ENCODE measurements at places on chromosomes 5 and 9. TPM values are rescaled to one million over a fixed set of nuclear protein-coding genes. Genes with fewer than 3 reads are reported as not detected.

GRCh38 chr5:124524552-124525232 lies 221.7 kb downstream of the ZNF608 start:
- H3K27ac ChIP-seq = no peak overlapping the region
- no peak for DNase-seq
- H3K27me3 ChIP-seq = no peaks in the 10 kb centered on the region
- H3K4me3 ChIP-seq = no peak overlapping the region
- no peaks in the 10 kb centered on the region for H3K36me3 ChIP-seq

DNA sequence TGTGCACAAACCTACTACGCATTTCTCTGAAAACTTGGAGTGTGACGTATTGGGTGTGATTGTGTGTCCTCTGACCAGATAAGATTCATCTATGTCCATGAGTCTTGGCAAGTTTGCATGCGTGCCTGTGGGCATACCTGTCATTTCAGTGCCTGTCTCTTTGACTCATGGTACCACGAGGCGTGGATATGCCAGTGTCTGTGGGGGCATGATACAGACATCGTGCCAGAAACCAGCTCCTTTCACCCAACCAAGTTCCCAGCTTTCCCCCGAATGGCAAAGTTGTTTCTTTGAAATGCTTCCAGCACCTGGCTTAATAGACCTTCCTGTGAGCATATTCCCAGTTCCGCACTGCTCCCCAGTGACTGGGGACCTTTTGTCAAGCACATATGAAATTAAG lies 241.9 kb upstream of the MVB12B start:
- H3K27me3 ChIP-seq = peaks cover 20% of the 10 kb centered on the region
- H3K4me1 ChIP-seq = peaks cover 5% of the 10 kb centered on the region

- H3K27me3 ChIP-seq = no peaks in the 10 kb centered on the region
- DNase-seq = no peak
- H3K36me3 ChIP-seq = peaks cover 21% of the 10 kb centered on the region
- no peak overlapping the region for H3K27ac ChIP-seq
Observed at GRCh38 chr9:137742698-137743097, 123.9 kb downstream of the EHMT1 start.

DNA sequence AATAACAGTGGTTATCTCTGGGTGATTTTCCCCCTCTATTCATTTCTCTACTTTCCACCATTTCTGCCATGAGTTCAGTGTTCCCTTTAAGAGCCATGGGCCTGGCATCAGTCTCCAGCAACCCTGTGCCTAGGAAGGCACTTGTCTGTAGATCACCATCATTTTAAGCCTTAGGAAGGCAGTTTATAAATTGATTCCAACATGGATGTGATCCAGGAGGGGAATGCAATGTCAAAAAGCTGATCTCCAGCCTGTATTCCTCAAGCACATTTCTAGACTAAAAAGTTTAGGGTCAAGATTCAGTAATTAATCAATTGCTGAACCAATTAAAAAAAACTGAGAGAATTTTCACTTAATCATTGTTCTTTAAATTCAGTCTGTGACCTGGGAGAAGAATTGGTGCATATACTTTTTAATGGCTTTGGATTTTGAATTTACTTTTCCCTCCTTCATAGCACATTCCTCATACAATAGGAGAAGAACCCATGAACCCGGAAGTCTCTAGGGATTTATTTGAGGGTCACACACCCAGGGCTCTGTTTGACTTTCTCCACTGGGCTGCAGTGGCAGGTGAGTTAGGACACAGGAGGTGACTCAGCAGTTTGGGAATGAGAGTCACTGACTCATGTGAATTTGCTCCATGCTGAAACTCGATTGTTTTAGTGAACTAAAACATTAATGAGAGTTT lies 6.1 kb upstream of the ERMP1 start:
- H3K36me3 ChIP-seq = no peaks in the 10 kb centered on the region
- H3K27me3 ChIP-seq = no peaks in the 10 kb centered on the region
- no peak for DNase-seq
- no peak overlapping the region for H3K4me3 ChIP-seq

- no peak overlapping the region for H3K27ac ChIP-seq
- H3K4me1 ChIP-seq = peaks cover 17% of the 10 kb centered on the region
- no peak for DNase-seq
- no peaks in the 10 kb centered on the region for H3K36me3 ChIP-seq
Observed at GRCh38 chr5:74310386-74310785, 330.1 kb downstream of the ENC1 start.

DNA sequence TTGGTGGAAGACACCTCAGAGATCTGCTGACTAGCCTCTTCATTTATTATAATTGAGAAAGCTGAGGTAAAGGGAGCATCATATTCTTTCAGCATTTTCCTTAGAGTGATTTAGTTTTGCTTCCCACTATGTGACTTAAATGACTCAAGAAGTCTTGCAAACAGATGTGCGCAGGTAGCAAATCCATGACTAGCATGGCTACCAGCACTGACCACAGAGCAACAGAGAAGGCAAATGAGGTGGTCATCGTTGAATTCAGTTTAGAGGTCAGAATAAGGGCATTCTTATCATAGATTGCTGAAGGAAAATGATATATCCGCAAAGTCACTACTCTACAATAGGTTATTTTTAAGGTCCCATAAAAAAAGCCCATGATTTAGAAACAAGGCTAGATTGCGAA lies 162.2 kb downstream of the PIK3R1 start:
- H3K4me1 ChIP-seq = peaks cover 17% of the 10 kb centered on the region
- H3K36me3 ChIP-seq = no peaks in the 10 kb centered on the region
- DNase-seq = no peak
- H3K27ac ChIP-seq = no peak overlapping the region

DNA sequence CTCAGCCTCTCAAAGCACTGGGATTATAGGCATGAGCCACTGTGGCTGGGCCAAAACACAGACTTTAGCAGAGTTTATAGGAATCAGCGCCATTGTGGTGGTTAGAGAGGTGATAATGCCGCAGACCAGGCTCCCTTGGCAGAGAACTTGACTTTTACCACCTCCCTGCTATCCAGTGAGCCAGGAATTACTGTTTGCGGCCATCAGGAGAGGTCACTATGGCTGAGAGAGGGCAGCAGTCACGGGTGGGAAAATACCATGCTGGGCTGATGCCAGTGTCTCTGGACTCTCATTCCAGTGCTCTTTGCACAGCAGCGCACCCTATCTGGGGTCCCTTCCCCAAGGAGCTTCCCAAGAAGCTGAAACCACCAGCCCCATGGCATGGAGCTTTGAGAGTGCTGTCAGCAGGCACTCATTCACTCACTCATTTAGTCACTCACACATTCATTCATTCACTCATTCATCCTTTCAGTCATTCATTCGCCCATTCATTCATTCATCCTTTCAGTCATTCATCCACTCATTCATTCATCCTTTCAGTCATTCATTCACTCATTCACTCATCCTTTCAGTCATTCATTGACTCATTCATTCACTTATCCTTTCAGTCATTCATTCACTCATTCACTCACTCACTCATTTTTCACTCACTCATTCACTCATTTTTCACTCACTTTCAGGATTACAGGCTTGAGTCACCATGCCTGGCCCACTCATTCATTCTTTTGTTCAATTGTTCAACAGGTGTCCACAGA lies 27.3 kb upstream of the RNU6ATAC start:
- H3K4me3 ChIP-seq = no peak overlapping the region
- H3K27me3 ChIP-seq = peaks cover 29% of the 10 kb centered on the region
- H3K4me1 ChIP-seq = no peaks in the 10 kb centered on the region
- no peak for DNase-seq
- no peaks in the 10 kb centered on the region for H3K36me3 ChIP-seq
- H3K27ac ChIP-seq = no peak overlapping the region

DNA sequence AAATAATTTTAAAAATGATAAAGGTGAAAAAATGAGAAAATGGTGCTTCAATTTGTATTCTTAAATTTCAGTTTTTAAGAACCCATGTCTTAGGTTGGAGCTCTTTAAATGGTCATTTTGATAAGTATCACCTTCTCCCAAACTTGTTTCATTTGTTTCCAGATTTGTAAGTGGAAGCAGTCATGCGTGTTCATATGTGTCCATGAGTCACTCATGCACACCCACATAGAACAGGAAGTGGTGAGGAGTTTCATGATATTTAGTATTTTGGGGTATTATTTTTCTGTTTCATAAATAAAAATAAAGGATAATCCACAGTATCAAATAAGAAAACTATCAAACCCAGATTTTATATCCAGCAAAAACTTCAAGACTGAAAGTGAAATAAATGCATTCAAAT lies 570.4 kb upstream of the ST8SIA4 start:
- H3K4me3 ChIP-seq = no peak overlapping the region
- H3K4me1 ChIP-seq = no peaks in the 10 kb centered on the region
- no peak overlapping the region for H3K27ac ChIP-seq

- no peaks in the 10 kb centered on the region for H3K4me1 ChIP-seq
- H3K27ac ChIP-seq = no peak overlapping the region
- no peak overlapping the region for H3K4me3 ChIP-seq
- H3K36me3 ChIP-seq = no peaks in the 10 kb centered on the region
Observed at GRCh38 chr5:179245031-179245430, 100.2 kb downstream of the ADAMTS2 start.

DNA sequence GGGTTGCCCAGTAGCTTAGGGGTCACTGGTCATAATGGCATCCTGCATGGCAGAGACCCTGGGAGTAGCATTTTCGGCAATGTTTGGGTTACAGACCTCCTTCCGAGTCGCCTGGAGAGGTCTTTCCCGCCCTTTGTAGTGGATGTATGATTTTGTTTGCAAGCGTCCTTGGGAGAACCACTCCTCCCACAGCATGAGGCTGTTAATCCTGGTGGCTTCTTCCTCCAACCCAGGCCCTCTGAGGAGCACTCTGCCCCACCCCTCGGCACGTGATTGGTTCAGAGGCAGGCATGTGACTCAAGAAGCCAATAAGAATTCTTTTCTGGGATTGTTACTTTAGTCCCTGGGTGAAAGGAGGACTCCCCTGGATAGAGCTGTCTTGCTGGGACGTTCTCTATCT lies 30.2 kb upstream of the GRHPR start:
- no peak for DNase-seq
- no peaks in the 10 kb centered on the region for H3K27me3 ChIP-seq
- no peaks in the 10 kb centered on the region for H3K4me1 ChIP-seq
- no peak overlapping the region for H3K4me3 ChIP-seq
- no peaks in the 10 kb centered on the region for H3K36me3 ChIP-seq
- no peak overlapping the region for H3K27ac ChIP-seq

DNA sequence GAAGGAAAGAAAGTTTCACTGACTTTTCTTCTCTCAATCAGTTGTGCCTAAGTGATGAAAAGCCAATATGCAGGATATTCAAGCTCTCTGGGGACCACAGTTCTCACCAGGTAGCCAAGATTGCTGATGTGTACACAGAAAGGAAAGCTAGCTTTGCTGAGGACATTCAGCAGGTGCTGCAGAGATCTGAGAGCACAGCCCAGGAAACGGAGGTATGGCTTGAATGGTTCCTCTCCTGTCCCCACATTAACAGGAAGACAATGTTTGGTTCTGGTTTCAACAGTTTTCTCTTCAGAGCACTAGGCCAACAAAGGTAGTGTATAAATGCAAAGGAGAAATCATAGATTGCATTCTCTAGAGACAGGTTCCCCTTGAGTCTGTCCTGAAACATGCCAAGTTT lies 69.6 kb downstream of the PTPDC1 start:
- no peak overlapping the region for H3K4me3 ChIP-seq
- H3K27me3 ChIP-seq = no peaks in the 10 kb centered on the region
- DNase-seq = no peak
- no peak overlapping the region for H3K27ac ChIP-seq

DNA sequence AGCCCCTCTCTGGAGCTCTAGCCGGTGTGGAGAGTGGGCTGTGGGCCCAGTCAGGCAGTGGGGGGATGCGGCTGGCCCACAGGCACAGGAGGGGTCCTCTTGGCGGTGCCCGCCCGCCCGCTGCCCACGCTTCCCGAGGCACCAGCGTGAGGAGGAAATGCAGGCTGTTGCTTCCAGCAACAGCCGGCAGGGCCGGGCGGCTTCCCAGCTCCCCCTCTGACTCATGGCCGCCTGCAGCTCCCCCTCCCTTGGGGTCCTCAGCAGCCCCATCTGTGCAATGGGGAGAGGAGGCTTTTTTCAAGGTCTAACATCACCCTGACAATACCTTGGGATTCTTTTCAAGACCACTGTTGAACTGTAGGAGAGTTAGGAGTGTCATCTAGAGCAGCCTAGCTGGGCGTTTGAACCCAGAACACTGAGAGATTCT lies 10.4 kb downstream of the CXXC5 start:
- no peak overlapping the region for H3K4me3 ChIP-seq
- no peak overlapping the region for H3K27ac ChIP-seq
- peaks cover 17% of the 10 kb centered on the region for H3K4me1 ChIP-seq
- DNase-seq = no peak

DNA sequence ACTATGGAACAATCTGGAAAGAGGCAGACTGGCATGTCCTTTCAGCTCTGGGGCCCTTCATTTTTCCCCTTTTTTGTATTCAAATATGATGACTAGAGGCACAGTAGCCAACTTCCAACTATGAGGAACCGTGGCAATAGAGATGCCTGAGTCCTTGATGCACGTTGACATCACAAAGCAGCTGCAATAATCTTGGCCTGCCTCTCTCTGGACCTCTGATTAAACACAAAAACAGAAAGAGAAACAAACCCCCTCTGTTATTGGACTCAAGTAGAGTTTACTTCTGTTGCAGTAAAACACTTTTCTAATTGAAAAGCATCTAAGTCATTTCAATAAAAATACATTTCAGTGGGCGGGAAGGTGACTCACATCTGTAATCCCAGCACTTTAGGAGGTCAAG lies 122.2 kb upstream of the GRAMD2B start:
- no peaks in the 10 kb centered on the region for H3K4me1 ChIP-seq
- no peak overlapping the region for H3K27ac ChIP-seq
- no peak overlapping the region for H3K4me3 ChIP-seq
- no peaks in the 10 kb centered on the region for H3K27me3 ChIP-seq
- DNase-seq = no peak

DNA sequence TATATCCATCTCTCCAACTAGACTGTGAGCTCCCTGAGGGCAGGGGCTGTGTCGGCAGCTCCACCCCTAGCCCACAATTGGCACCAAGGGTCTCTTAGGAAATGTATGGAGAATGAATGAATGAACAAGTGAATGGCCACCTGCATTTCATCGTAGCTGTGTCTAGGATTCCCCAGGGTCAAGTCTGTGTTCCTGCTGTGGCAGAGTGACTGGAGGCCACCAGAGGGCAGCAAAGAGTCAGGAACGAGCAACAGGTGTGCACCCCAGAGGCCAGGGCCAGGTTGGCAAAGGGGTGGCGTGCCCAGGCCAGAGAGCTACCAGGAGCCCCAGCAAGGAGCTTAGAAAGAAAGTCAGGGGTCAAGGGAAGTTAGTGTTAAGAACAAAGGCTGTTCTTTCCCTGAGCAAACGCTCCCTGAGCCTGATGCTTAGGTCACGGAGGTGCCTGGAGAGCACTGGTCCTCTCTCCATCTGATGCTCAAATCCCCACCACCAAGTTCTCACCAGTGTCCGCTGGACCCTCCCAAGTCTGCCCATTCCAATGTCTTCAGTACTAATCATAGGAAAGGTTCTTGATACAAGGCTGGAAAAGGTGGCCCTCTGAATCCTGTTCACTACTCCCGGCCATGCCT lies 160.7 kb downstream of the PAX5 start:
- peak; percentile 36 for DNase-seq
- H3K27me3 ChIP-seq = peaks cover 20% of the 10 kb centered on the region
- H3K4me3 ChIP-seq = no peak overlapping the region
- peaks cover 3% of the 10 kb centered on the region for H3K4me1 ChIP-seq

- H3K27me3 ChIP-seq = no peaks in the 10 kb centered on the region
- H3K36me3 ChIP-seq = peaks cover 22% of the 10 kb centered on the region
- peaks cover 23% of the 10 kb centered on the region for H3K4me1 ChIP-seq
- no peak overlapping the region for H3K4me3 ChIP-seq
- H3K27ac ChIP-seq = no peak overlapping the region
Observed at GRCh38 chr9:128309551-128309950, 12.7 kb downstream of the TRUB2 start.

TBC1D13 gene
- 14.1 TPM for polyA plus RNA-seq

GRXCR2 gene
- polyA plus RNA-seq = 0.03 TPM

BHMT2 gene
- not detected for polyA plus RNA-seq

COL27A1 gene
- polyA plus RNA-seq = 24.1 TPM
